Suprapubic skin (tissue), 4 donors: ENCODE measurements at places on chromosomes 6 and 20. TPM values are rescaled to one million over a fixed set of nuclear protein-coding genes. Genes with fewer than 3 reads are reported as not detected.

Gene HAO1
- not detected for total RNA-seq

Gene SLC22A7
- not detected for total RNA-seq

DNA sequence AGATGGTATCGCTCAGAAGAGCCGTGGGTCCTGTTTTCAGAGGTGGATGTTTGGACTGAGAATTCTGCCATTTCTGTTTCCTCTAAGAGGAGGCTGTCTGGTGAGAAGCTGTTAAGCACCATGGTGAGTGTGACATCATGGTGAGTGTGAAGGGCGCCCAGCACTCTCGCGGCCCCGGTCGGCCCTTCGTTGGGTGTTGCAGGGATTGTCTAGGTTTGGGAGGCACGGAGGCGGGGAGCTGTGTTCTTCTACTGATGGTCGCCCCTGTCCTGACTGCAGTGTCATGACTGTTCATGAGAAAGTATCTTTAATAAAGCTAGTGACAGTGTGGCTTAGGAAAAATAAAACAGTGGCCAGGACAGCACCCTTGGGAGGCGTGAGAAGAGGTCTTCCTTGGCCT, 70.4 kb downstream of the NOL4L start:
- no peak overlapping the region for H3K27ac ChIP-seq
- no peak for DNase-seq
- H3K27me3 ChIP-seq, result no peaks in the 10 kb centered on the region
- no peaks in the 10 kb centered on the region for H3K36me3 ChIP-seq
- H3K4me3 ChIP-seq, result no peak overlapping the region

DNA sequence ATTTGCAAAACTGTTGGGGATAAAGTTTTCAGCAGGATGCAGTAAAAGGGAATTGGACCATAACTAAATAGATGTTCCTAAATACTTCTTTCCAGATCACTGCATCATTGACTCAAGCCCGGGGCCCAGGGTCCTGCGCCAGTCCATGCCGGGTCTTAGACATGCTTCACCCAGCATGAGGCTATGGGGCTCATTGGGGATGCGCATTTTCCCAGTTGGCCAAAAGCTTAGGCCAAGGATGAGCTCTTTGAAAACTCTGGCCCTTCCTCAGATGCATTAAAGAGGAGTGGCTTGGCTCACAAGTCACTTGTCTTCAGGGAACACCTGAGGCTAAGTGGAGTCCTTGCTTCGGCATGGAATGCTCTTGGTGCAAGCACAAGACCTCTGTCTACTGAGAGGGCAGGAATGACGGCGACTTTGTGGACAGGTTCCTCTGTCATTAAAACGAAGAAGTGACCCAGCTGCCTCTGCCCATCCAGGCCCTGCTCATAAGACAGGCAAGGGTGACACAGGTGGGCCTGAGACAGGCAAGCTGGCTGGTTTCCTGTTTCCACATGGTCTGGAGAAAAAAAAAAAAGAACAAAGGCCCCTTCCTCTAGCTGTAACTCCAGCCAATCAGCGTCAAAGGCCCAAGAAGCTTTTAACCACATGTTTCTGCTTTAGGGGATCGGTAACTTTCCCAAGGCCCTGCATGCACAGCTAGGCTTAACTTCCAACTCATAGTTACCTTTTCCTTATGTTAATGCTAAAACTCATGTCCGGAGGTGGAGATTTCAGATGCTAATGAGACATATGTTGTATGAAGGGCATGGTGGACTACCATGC, 81.4 kb upstream of the CDH4 start:
- no peak overlapping the region for H3K4me3 ChIP-seq
- no peak for DNase-seq
- H3K36me3 ChIP-seq, result no peaks in the 10 kb centered on the region
- H3K27ac ChIP-seq, result no peak overlapping the region
- peaks cover 15% of the 10 kb centered on the region for H3K27me3 ChIP-seq

DNA sequence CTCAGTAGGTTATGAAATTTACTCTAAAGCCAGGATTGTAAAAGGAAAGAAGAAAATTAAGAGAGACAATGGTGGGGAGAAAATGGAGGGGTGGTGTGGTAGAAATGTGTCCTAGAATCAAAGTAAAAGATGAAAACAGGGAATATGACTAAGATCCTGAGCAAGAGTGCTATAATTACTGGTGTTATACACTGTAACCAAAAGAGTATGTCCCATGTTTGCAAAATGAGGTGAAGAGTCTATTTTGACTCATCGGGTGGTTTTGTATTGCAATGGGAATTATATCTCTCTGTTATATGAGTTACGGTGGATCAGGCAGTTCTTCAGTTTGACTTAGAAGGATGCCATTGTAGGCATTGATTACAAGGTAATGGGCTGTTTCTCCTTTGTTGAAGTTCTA, 8.5 kb downstream of the L3MBTL3 start:
- H3K27ac ChIP-seq, result no peak overlapping the region
- no peaks in the 10 kb centered on the region for H3K27me3 ChIP-seq
- H3K36me3 ChIP-seq, result no peaks in the 10 kb centered on the region
- DNase-seq, result no peak
- H3K4me3 ChIP-seq, result no peak overlapping the region

- no peak overlapping the region for H3K27ac ChIP-seq
- no peak for DNase-seq
- H3K27me3 ChIP-seq, result no peaks in the 10 kb centered on the region
- peaks cover 32% of the 10 kb centered on the region for H3K4me1 ChIP-seq
- no peak overlapping the region for H3K4me3 ChIP-seq
- H3K36me3 ChIP-seq, result peaks cover 39% of the 10 kb centered on the region
Measured at GRCh38 chr20:62800314-62801259, 4.0 kb upstream of the OGFR start.

GRCh38 chr6:123418071-123418470, 218.7 kb downstream of the TRDN start:
- H3K4me1 ChIP-seq, result no peaks in the 10 kb centered on the region
- no peaks in the 10 kb centered on the region for H3K36me3 ChIP-seq
- H3K27me3 ChIP-seq, result no peaks in the 10 kb centered on the region
- DNase-seq, result no peak
- H3K27ac ChIP-seq, result no peak overlapping the region
